Activated CD8-positive, alpha-beta T cell treated with anti-CD3 and anti-CD28 coated beads for 36 hours (primary cell): ENCODE measurements at places on chromosomes 4 and X. TPM values are rescaled to one million over a fixed set of nuclear protein-coding genes. Genes with fewer than 3 reads are reported as not detected.

TEX13C gene
- total RNA-seq, result not detected

NEUROG2 gene
- total RNA-seq, result 0.16 TPM

- no peak for DNase-seq
These were observed 358.3 kb downstream of the GABRG1 start for GRCh38 chr4:45765521-45765920.

- DNase-seq, result no peak
These were observed 19.4 kb downstream of the GPM6B start for GRCh38 chrX:13797512-13797911.
